NCI-H1930 (cell line): ENCODE measurements at places on chromosomes 4 and X.

GRCh38 chrX:1111601-1112300 lies 100.7 kb downstream of the CRLF2 start:
- no peak for DNase-seq

- DNase-seq, result no peak
Observed at GRCh38 chr4:23993373-23993772, 103.5 kb upstream of the PPARGC1A start.

- DNase-seq, result no peak
Observed at GRCh38 chr4:150600812-150601445, 19.0 kb downstream of the MAB21L2 start.

DNA sequence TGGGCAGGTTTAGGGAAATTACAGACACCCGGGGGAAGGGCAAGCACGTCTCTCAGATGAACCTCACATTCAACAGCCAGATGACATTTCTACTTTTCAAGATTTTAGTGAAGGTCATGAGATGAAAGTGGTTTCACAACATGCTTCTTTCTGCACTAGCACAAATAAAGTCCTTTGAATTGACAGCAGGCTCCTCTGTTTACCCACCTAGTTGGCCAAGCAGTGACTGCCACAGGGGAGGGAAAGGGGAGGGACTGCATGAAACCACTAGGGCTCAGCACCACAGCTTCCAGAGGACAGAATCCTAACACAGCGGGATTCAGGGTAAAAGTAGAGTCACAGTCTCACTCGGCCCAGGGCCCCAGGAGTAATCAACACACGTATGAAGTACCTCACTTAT lies 6.2 kb downstream of the RAB40A start:
- DNase-seq, result no peak

DNA sequence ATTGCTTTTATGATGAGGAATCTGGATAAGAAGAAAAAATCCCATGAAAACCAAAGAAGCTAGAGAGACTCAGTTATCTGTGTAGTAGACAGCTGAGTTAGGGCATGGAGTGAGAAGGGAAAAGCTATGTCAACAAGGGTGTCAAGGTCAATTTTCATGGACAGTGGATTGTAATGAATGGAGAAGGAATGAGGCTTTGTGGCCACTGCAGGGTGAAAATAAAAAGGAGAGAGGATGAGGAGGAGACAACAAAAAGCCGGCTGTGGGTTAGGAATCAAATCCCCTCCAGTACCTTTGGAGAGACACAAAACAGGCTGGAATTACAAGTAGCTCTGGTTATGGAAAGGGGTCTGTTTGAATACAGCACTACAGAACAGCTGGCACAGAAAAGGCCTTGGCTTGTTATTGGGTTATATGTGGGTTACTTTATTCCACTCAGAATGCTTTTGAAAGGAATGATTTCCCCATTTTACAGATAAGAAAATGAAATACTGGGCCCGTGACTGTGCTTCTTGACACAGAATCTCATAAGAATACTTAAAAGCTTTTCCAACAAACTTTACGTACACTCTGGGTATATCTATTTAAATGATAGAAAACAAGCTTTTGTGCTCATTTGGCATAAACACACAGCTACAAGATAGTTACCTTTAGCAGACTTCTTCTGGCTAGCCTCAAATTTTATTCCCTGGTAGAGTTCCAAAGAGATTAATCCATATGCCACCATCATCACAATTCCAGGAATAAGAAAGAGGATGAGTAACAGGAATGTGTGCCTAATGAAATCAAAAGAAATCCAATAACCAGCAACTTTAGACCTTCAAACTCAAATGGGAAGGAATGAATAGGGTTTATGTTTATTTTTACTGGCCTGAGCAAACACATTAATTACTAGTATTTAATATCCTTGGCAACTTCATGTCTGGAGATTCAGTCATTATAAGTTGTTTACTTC lies 7.5 kb downstream of the CCKAR start:
- no peak for DNase-seq

- no peak for DNase-seq
Observed at GRCh38 chrX:39022106-39022505, 220.8 kb downstream of the MID1IP1 start.

DNA sequence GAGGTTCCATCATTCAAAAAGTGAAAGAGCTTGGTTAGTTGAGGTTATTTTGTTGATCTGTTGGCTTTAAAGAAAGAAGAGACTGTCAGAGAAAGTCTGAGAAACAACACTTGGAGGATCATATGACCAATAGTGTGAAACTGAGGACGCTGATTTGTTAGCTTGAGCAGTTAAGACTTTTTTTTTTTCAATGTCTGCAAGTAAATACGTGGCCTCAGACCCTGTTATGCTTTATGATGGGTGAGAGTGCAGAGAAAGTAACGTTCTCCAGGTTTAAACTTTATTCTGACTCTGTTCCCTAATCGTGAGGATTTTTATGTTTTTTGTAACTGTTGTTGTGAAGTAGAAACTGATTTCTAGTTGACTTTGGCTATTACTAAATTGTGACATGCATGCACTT lies 45.9 kb downstream of the GAB1 start:
- DNase-seq, result no peak

- DNase-seq, result no peak
Observed at GRCh38 chrX:72041176-72041575, 90.5 kb downstream of the RTL5 start.
